ENCODE measurements at places on chromosomes 12 and 14.
A peak's percentile ranks its signal among the peaks of the same experiment; 100 is the strongest.

- DNase-seq = no peak
These were observed 4.2 kb downstream of the RNASE9 start for GRCh38 chr14:20556500-20557211.

DNA sequence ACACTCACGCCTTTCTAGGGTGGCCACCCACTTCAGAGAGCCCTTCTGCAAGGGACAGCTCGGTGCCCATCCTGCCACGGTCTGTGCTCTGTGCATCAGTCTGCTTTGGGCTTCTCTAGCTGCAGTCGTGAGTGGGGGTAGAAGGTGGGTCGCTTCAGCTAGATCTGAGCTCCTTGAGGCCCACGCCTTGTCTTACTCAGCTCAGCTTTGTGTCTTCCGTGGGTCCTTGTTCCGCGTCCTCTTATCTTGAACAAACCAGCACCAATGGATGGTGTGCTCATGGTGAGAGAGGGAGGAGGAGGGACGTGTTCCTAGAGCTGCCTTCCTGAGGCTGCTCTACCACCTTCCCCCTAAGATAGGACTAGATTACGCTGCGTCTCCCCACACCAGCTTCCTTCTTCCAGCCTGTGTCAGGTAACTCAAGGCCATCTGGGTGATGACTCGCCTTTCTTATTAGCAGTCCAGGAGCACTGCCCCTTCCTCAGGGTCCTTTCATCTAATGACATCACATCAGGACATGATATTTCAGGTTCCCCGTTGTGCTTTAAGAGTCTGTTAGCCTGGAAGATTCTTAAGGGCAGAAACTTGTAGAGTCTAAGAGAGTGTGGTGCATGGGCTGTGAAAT lies 118.8 kb downstream of the TSPAN9 start:
- no peak for DNase-seq

DNA sequence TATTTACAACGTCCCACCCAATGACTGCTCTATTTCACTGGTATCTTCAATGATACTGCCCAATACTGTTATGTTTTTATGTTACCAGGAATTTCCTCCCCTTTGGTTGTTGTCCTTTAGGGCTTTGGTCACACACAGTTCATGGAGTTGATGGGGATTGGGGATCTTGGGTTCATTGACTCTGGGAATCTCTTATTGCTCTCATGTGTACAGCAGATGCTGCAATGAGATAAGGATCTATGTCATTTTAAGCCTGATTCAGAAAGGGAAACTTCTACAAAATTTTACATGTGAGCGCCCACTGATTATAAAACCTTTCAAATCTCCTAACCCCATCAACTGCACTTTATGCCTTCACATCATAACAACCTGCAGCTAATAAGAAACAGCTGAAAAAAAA lies 67.2 kb downstream of the FAR2 start:
- no peak for DNase-seq

- peak; percentile 23 for DNase-seq
These were observed 943.0 kb downstream of the GALC start for GRCh38 chr14:87049950-87050349.

GRCh38 chr12:11746024-11746771 lies 96.7 kb downstream of the ETV6 start:
- no peak for DNase-seq

DNA sequence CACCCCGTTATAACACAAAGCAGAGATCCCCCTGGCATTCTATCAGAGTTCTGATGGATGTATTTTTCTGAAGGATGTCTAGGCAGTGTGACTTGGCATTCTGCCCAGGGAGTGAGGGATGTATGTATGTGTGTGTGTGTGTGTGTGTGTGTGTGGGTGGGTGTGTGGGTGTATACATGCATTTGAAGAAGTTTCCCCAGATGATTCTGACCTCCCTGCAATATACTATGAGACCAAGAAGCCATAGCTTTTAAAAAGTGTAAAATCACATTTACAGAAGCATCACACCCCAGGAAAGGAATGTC lies 59.7 kb upstream of the NAP1L1 start:
- no peak for DNase-seq

DNA sequence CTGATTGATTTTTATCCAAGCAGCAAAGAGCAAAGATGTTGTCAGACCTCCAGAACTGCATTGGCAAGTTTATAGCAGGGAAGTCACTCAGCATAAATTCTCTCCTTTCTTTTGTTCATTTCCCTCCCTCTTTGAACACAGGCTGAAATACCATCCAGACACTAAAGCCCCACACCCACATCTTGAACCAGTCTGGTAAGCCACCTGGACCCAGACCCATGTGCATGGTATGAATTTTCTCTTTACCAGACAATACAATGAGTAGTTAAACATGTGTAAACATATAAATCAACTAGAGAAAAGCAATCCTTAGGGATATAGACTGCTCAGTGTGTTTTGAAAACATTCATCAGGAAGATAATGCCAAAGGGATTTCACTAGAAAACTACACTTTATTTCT lies 488.3 kb upstream of the FLRT2 start:
- no peak for DNase-seq

- no peak for DNase-seq
These were observed 22.1 kb downstream of the ACVR1B start for GRCh38 chr12:51973560-51973959.

GRCh38 chr12:91926848-91927247 lies 218.8 kb downstream of the BTG1 start:
- DNase-seq = no peak

DNA sequence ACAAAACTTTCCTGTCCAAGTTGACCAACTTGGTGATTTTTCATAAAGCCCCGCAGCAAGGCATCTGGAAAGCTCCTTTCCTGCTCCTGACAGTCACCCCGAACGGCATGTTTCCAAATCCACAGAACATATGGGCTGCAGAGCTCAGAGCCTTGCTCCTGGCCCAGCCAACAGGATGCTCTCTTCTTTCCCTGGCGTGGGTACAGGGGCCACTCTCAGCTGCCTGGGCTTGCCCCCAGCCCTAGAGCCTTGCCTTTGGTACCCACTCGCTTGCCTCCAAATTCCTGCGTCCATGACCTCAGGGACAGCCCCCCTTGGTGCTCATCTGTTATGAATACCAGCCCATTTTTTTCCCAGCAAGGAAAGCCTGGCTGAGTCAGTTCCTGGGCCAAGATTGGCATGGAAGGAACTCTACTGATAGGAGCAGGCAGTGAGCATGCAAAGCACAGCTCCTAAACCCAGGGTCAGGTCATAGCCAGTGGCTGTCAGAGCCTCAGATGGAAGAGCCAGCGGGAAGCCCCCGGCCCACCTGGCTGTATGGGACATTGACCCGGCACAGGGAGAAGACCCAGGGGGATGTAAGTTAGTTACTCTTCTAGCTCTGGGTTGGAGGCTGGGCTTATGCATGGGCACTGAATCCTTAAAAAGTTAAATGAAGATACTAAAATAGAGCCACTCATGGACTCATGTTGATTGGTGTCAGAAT lies 105.3 kb upstream of the RTL1 start:
- no peak for DNase-seq

DNA sequence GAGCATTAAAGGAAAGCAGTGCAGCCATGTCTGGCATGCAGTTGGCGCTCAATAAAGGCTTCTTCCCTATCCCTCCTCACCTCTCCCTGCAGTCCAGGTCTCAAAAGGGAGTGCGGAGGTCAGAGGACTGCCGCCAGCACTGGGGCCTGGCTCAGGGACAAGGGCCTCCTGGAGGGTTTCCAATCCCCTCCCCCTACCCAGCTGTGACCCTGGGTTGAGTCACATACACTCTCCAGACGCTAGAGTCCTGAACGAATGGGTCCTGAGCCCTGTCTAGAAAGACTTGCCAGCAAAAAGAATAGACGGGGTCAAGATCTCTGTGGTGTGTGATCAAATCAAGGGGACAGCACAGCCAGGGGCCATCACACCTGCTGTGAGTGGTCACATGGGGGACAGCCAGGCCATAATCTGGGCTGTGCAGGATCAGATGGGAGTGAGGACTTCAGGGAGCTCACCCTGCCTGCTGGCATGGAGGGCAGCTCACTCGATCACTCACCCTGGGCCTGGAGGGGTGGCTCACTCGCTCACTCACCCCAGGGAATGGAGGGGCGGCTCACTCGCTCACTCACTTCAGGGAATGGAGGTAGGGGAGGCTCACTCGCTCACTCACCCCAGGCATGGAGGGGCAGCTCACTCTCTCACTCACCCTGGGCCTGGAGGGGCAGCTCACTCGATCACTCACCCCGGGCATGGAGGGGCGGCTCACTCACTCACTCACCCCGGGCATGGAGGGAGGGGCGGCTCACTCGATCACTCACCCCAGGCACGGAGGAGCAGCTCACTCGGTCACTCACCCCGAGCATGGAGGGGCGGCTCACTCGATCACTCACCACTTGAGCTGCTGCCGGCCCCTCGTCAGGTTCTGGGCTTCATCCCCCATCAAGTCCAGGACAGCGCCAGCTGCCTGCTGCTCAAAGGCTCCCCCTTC lies 12.8 kb downstream of the CFAP73 start:
- no peak for DNase-seq

DNA sequence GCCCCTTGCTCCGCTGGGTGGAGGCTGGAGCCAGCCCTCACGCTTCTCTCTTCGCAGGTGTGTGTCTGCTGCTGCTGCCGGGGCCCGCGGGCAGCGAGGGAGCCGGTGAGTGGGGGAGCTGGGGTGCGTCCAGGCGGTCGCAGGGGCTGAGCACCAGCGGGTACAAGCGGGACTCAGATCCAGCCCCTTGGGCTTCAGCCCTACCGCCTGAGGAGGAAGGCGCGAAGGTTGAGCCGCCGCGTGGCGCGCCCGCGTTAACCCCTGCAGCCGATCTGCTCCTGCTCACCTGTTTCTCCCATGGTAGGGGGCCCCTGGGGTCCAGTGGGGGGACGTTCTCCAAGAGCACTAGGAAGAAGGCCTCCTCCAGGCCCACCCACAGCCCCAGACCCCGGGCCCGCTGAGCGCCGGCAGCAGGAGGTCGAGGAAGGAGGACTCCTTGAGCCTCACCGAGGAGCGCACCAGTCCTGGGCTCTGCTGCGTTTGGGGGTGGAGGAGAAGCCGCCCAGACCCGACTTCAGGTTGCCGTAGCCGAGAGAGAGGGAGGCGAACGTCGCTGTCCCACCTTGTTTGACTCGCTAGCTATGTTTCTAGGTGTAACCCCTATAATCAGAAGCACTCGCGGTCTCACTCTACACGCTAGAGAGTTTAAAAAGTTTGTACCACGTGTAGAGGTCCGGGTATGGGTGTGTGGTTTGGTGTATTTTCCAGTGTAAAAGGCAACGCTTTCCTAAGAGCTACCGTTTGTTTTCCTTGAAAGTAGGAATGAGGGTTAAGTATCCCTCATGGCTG lies 834 bp downstream of the COCH start:
- DNase-seq = no peak

DNA sequence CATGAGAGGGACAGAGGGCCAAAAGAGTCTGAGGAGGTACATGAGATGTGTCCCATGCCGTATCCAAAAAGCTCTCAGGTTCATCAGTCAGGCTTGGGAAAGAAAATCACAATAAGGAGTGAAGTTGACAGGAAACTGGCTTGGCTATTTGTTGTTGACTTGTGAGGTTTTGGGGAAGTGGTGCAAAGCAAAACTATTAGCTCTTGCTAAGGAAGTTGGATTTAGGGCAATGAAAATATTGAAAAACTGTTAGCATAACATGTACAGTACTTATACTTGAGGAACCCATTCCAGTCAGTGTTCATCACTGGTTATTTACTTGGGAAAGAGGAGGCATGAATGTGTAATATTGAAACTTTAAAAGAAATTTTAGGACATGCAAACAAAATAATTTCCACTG lies 145.9 kb downstream of the DUSP6 start:
- no peak for DNase-seq

DNA sequence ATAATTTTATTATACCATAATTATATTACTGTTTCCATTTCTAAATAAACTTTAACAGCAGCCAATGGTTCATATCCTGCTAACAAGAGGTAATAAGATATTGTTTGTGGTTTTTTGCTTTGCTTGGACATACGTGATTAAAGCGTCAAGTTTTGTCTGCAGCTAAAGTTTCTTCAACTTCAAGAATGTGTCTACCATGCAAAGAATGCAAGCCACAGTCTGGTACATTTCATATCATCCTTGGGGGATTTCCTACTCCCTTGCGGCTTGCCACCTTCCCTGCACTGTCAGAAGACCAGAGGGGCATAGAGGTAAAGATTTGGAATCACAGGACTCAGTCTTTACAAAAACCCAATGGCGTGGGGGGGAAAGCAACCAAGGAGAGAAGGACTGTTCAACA lies 125.2 kb downstream of the MED13L start:
- DNase-seq = no peak

GRCh38 chr12:93287149-93287548 lies 90.6 kb upstream of the NUDT4 start:
- DNase-seq = no peak

DNA sequence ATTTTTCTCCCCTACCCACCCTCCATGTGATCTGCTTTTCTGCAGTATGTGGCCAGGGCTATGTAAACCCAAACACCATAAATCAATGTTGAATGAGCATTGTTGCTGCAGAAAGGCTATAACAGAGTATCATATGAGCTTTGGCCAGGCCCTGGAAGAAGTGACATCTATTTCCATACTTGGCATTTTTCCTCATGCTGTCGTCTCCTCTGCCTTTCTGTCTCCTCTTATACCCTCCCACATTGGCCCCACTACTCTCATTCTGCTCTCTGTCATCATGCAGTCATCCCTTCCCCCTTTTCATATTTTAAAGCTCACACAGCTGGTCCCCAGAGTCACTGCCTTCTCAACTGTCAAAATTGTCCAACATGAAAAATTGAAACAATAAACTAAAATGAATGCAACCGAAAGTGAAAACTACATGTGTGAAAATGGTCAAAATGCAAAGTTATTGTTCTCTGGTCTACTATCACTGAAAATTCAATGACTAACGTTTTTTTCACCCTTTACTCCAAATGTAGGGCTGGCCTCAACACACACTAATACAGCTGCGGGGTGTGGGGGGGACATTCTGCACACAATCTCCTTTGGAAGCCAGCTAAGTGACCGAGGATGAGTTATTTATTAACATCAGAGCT lies 290.7 kb upstream of the TMPO start:
- DNase-seq = no peak

DNA sequence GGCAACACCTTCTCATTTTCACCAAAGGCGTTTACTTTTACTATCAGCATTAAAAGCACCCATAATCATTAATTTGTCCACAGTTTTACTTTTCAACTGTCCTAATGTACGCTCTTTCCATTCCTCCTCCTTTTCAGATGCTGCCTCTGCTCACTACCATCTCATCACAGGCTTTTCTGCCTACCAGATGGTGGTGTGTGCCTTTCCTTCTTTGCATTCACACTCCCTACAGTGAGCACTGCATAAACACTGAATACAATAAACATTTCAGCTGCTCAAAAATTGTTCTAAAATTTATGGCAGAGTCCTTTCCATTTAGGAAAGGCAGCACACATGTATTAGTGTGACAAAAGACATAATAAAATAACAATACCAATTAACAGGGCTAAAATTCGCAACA lies 435.7 kb downstream of the GXYLT1 start:
- DNase-seq = no peak

Measured in activated CD4-positive, alpha-beta T cell treated with anti-CD3 and anti-CD28 coated beads, Interleukin-10, Interleukin-2, amounts not matched to agents 100 ng/mL and 50 ng/mL, durations not matched to agents 16 hours and 8 hours (primary cell).